Kidney tubule cell (primary cell): ENCODE measurements at places on chromosomes 6 and 20.

GRCh38 chr6:108966855-108967755 is 118.9 kb downstream of the ARMC2 start:
- peak; percentile 86 for DNase-seq

GRCh38 chr6:75481394-75481793 is 12.2 kb downstream of the FILIP1 start:
- no peak for DNase-seq

DNA sequence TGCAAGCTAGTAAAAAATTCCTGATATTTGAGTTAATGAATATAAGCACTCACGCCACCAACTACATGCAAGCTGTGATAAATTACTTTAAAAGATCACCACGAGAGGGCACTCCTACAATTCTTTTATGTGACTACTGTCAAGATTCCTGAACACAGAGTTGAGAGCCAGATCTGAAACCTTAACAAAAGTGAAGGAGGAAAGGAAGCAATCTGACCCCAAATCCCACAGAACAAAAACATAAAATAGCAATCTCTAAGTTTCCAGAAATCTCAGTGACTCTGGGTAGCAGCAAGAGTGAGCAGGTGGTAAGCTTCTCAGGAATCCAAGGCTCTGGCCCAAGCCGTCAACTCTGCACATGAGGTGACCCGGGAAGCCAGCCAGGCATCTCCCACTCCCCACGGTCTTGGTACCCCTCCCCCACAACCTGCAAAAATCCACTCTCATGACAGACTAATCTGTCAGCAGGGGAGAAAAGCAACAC is 55.1 kb downstream of the STAU1 start:
- DNase-seq, result peak; percentile 74

- no peak for DNase-seq
Observed at GRCh38 chr6:49038294-49038822, 424.7 kb downstream of the MMUT start.

GRCh38 chr6:113997116-113997515 is 26.2 kb upstream of the HDAC2 start:
- peak; percentile 80 for DNase-seq

- peak; percentile 14 for DNase-seq
Observed at GRCh38 chr20:25077610-25078169, 4.3 kb downstream of the VSX1 start.

DNA sequence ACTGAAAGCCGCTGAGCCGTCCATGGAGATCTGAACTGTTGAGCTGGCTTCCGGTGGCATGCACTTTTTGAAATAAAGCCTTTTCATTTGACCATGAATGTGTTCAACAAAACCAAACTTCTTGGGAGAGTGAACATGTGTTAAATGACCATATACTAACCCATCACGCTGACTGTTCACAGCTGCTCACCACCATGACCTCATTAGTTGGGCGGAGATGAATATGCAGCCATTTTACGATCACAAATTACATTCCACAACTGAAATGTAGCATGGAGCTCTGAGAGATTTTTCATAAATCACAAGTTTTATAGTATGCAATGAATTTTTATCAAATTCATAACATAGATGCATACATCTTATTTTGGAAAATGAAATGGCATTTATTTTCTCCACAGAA is 4.2 kb downstream of the RAMACL start:
- no peak for DNase-seq
